ENCODE measurements at places on chromosomes 1 and 21.

DNA sequence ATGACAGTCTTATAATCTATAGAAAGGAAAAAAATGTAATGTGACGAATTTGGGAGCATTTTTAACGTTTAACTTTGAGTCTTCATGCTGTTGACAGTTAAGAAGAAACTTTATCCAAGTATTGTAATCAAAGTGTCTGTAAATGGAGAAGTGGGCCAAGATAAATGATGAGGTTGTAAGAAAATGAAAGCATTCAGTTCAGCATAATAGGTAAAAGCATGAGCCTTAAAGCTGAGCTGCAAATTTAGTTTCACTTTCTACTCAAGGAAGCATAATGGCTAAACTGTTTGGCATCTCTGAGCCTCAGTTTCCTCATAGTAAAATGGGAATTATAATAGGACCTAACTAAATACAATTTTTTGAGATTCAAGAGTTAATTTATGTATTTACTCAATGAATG, 1554.8 kb downstream of the KCNT2 start:
- no peak for DNase-seq

- DNase-seq, result no peak
These were observed 130.4 kb upstream of the ADGRL2 start for GRCh38 chr1:81670286-81670685.

DNA sequence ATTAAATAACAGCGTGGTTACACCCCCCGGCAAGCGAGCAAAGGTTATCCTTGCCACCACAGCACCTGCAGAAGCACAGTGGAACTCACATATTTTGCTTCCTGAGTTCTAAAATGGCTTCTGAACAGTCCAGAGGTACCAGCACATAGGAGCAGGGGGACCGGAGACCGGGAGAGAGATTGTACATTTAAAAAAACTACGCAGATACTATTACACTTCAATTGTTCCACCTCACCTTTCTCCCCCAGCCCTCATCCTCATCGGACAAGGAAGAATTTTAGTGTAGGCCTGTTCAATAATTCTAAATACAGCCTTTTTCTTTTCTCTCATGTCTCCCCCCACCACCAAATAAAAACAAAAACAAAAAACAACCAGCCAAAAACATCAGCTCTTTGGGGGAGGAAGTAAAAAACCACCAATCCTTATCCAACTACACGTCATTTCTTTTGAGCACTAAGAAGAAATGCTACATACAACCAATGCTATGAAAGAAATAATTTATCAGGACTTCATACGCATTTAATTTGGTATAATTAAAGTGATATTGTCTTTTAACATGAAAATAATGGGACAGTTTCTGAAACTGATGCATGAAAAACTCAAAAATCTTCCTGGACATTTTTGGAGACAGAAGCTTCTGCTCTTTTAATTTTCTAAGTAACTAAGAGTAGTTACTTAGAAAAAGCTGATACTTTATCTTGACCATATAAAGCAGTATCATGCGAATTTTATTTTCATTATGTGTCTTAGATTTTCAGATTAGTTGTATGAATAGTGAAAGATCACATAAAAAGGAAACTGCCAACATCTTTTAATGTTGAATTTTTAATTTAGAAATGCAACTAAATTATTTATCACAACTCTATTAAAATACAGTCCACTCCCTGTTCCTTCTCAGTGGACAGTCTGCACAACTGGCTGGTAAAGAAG, 9.1 kb downstream of the CDKN2C start:
- no peak for DNase-seq

GRCh38 chr1:229798558-229798957, 172.5 kb downstream of the URB2 start:
- no peak for DNase-seq

DNA sequence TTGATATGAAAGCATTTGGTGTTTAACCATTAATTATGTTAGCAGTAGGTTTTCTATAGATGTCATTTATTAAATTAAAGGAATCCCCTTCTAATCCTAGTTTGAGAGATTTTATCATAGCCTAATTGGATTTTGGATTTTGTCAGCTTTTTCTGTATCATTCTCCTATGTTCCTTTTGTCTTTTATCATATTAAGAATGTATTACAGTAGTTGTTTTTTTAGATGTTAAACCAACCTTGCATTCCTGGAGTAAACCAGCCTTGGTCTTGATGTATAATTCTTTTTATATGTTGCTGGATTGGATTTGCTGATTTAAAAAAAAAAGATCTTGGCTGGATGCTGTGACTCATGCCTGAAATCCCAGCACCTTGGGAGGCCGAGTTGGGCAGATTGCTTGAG, 5.6 kb downstream of the SETDB1 start:
- no peak for DNase-seq

DNA sequence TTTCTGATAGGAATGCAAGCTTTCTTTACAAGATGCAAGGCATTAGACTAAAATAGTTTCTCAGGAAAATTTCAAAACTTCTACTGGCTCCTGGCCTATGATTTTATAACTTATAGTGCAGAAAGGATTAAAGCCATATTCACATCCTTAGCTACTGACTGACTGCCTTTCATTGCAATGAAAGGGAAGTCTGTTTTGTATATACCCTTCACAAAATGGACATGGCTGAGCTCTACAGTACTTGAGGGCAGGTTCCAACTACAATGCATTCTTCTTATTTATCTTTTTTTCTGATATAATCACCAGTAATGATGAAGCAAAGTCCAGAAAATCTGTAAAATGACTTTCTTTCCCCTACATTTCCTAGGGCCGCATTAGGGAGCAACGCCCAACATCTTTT, 100.5 kb upstream of the ESRRG start:
- DNase-seq, result no peak

DNA sequence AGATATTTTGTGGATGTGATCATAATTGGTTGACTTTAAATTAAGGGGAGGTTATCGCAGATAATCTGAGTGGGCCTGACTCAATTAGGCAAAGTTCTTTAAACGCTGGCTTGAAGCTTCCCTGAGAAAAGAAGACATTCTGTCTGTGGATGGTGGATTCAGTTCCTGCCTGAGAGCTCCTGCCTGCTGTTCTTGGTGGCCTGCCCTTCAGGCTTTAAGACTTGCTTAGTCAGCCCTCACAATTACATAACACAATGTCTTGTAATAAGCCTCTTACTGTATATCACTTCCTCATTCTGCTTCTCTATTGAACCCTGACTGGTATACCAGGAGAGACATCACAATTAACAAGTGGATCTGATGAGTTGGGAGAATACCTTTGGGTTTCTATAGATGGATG, 50.2 kb downstream of the KCNJ6 start:
- no peak for DNase-seq

- no peak for DNase-seq
These were observed 33.7 kb downstream of the KCNK1 start for GRCh38 chr1:233647636-233648035.

DNA sequence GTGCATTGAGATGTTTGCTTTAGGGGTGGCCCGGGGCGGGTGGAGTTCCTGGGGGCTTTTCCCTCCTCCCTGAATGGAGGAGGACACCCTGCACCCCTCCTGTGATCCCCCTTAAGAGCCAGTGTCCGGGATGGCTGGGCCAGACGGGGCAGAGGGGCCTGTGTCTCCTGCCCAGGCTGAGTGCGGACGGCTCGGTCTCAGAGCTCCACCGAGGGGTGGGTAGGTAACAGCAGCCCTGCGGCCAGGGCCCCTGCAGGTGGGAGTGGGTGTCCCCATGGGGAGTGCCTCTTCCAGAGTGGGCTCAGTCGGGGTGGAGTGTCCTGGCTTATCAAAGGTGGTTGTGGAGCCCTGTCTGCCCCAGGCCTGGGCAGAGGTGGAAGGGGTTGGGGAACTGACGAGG, 23.1 kb downstream of the TP73 start:
- no peak for DNase-seq

- no peak for DNase-seq
These were observed 144.3 kb downstream of the DNM3 start for GRCh38 chr1:171985639-171986038.

Measured in activated CD4-positive, alpha-beta T cell treated with anti-CD3 and anti-CD28 coated beads for 1 hour (primary cell).